ENCODE measurements at places on chromosomes 11 and 22.

GRCh38 chr11:75184757-75185425, 34.0 kb downstream of the SLCO2B1 start:
- no peak for DNase-seq

GRCh38 chr11:40118780-40119179, 1340.7 kb downstream of the LRRC4C start:
- DNase-seq, result no peak

GRCh38 chr11:92449222-92449621, 224.6 kb downstream of the FAT3 start:
- DNase-seq, result no peak

- DNase-seq, result no peak
These were observed 65.0 kb downstream of the PARVB start for GRCh38 chr22:44088976-44089570.

DNA sequence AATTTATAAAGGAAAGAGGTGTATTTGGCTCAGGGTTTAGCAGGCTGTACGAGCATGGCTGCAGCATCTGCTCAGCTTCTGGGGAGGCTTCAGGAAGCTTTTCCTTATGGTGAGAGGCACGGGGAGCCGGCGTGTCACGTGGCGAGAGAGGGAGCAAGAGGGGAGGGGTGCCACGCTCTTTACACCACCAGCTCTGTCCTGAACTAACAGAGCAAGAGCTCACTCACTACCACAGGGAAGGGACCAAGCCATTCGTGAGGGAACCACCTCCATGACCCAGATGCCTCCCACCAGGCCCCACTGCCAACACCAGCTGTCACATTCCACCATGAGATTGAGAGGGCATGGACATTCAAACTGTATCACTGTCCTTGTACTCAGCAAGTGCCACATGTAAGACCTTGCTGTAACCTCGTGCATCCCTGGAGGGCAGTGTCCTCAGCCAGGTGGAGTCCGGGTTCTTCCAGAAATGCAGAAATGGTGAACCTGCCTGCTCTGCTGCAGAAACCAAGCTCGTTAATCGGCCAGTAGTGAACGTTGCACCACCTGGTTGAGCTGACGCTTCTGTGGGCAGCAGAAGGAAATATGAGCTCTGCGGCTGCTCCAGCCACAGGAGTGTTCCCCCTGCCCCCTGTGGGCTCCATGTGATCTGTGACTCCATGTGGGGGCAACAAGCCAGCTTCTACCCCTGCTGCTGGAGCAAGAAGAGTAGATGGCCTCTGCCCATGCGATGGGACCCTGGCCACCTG, 368.6 kb downstream of the TBC1D22A start:
- no peak for DNase-seq

DNA sequence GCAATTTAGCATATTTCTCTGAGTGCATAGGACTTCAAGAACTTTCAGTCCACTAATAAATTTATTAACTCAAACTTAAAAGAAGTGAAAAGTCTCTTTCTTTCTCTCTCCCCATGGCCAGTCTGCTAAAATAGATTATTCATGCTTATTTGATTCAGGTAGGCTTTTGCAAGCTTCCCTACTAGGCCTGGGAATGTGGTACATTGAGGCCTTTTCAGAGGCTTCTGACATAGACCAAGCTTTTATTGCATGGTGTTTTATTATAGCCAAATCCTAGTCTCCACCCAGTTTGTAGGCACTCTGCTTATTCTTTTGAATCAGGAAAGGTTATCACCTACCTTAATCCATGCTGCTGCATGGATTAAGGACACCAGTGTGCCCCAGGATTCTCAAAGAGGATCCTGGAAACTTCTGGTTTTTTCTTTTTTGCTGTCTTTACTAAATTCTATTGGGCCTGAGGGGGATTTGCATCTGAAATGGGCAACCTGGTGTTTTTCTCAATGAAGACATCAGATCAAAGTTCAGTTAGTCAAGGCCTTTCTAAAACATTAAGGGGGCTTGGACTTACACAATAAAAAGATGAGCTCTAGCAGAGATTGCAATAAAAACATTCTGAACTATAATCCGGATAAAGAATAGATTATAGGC, 92.2 kb downstream of the ELP4 start:
- no peak for DNase-seq

DNA sequence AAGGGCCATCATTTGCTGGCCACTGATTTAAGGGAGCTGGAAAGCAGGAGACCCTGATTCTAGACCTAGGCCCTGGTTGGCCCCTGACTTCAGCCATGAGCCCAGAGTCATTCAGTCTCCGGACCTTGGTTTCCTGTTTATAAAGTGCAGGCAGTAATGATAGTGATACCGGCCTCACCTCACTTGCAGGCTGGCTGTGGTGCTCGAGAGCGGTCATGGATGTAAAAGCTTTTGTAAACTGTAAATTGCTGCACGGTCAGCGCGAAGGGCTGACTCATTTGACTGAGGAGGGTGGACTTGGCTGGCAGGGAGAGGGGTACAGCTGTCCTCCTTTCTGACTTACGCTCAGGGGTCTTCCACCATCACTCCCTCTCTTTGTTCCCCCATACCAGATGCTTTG, 37.4 kb downstream of the FBLN1 start:
- no peak for DNase-seq

DNA sequence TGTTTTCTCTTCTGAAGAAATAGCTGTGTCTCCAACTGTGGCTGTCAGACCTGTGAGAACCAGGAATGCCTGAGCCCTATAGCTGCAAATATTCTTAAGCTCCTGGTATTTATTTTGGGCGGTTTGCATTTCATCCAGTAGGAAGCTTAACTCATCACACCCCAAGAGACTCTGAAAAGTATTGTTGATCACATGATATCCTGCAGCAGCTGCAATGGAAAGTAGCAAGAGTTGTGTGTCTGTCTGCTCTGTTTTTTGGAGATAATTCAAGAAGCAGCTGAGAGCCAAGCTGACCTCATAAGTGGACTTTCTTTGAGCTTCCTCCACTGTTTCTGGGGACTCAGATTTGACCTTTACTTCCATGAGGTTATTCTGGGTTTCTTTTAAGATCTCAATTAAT, 36.4 kb upstream of the MRPL17 start:
- no peak for DNase-seq

- no peak for DNase-seq
These were observed 148.7 kb upstream of the ISX start for GRCh38 chr22:34917239-34917638.

- no peak for DNase-seq
These were observed 46.2 kb upstream of the CSTF3 start for GRCh38 chr11:33207408-33207985.

GRCh38 chr11:118084247-118084646, 2.5 kb downstream of the SMIM35 start:
- DNase-seq, result no peak

- DNase-seq, result no peak
These were observed 440.1 kb upstream of the CCDC90B start for GRCh38 chr11:83726316-83726715.

DNA sequence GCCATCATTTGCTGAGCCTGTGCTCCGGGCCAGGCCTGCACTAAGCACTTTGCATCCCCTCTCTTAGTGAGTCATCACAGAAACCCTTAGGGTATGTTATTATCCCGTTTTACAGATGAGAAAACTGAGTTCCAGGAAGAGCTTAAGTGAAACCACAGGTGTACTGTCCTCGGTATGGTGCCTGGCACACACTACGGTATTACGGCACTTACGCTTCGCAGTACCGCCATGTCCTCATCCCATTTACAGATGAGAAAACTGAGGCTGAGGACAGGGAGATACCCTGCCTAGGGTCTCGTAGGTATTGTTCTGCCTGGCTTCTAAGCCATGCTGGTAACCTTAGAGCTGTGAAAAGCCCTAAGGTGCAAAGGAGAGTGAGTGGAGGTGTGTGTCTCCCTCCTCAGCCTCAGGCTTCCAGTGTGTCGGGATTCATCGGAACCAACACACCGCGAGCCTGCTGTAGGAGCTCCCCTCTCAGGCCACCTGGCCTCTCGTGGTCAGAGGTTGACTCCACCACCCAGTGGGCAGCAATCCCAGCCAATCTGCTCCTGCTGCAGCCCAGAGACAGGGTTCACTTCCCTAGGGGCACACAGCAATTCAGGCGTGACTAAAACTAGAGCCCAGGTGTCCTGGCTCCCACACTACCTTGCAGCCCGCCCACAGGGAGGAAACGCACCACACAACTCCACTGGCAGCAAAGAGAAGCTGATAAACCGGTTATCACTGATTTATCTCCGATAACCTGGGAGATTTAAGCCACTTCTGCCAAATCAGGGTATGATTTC, 39.6 kb upstream of the HMOX1 start:
- no peak for DNase-seq

DNA sequence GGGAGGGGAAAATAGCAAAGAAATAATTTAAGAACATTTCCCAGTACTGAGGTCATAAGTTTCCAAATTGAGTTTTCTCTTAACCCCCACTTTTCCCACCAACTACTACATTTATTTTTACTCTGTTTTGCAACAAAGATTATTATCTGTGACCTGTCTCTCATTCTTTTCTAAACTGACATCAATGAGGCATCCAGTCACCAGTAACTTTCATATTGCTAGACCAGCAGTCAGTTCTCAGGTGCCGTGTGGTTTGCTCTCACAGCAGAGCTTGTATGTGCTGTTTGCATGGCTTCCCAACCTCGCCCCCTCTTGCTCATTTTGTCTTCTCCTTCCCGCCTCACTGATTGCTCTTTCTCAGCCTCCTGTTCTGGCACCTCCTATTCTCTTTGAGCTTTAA, 1091.3 kb downstream of the TBC1D22A start:
- DNase-seq, result no peak

GRCh38 chr11:76678321-76678720, 7.8 kb upstream of the LRRC32 start:
- DNase-seq, result no peak

DNA sequence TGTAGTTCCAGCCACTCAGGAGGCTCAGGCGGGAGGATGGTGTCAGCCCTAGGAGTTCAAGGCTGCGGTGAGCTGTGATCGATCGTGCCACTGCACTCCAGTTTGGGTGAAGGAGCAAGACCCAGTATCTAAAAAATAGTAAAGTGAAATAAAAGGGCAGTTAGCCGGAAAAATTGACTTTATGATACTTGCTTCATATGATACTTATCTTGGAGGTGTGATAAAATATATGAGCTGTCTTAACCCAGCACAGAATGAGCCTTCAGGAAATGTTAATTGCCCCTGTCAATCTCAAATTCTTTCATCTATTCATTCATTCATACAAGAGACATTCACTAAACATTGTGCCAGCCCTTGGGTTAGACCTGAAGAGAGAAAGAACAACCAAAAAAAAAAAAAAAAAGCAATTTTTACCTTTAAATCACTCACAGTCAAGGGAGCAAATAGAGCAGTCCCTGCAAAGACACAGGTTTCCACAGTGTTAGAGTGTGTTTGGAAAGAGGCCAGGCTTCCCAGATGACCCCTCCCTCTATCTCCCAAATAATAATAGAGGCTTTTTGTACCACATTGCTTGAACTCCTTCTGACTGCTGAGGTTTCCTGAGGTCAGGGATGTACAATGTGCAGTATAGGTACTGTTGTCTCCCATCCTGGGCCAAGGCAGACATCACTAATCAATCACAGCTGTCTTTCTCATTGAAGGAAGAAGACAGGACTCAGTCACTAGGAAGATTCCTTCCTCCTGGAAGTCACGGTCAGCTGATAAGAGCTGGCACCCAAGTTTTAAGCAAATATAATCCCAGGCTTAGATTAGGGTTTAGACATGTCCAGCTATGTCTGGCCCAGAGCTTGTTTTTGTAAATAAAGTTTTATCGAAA, 454.6 kb downstream of the MIAT start:
- no peak for DNase-seq

DNA sequence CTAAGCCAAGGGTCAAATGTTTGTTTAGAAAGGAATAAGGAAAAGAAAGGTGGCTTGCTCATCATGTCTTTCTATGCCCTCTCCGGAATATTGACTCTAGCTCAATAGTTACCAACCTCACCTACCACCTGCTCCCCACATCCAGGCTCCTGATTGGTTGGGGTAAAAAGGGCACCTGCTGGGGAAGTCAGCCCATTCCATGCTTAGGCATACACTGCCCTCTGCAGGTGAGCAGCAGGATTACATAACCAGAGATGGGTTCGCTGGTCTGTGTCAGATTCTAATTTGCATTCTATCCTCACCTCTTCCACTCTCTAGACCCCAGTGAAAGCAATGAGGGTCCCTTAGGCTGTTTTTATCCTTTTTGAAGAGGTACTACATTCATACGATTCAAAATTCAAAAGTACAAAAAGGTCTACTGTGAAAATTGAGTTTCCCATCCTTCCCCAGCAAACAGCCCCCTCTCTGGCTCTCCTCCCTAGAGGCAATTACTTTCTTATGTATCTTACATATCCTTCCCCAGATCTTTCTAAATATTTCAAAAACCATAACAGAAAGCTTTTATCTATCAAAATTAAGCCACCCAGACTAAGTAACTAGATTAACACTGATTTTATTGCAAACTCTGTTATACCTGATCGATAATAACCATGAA, 98.0 kb upstream of the ASPHD2 start:
- peak; percentile 42 for DNase-seq

- no peak for DNase-seq
These were observed 49.8 kb downstream of the APIP start for GRCh38 chr11:34866375-34866774.

DNA sequence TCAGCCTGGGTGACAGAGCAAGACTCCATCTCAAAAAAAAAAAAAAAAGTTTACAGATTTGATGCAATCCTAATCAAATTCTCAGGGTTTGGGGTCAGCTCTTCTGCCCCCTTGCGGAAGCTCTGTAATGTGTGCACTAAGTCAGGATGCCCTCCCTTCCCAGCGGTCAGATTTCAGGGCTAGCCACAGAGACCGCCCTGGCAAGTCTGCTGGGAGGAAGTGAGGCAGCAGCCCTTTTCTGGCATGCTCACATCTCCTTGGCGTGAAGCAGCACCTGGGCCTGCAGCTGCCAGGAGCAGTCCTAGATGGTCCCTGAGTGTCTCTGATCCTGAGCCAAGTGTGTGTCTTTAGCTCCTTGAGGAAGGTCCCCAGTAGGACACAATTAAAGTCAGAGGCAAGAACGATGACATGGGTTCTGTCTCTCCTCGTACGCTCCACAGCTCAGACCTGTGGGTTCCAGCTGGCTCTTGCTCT, 10.9 kb upstream of the APOBEC3C start:
- peak; percentile 59 for DNase-seq

DNA sequence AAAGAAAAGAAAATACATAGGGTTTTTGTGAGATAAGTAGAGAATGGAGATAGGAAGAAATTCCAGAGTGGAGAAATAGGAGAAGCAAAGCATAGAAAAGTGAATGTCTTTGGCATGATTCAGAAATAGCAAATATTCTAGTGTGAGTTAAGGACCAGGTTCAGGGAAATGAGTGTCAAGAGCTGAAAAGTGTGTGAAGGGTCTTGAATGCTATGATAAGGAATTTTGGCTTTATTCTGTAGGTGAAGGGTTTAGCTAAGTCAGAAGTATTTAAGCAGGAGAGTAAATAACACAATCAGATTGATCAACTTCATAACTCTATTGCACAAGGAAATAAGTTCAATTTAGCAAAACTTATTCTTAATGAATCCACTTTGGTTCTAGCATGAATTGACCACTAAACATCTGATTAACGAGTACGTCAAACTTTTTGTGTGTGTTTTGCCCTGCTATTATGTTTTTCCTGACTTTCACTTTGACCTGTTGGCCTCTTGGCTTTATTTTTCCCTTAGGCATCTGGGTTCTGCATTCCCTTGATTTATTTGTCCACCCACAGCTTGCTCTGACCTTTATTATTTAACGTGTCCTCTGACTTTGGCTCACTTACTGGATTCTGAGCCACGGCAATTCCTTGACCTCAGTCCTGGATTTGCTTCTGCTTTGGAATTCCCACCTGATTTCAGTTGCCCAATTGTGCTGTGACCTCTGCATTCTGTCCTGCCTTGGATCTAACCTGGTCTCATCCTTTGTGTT, 11.9 kb upstream of the TMEM218 start:
- DNase-seq, result no peak

GRCh38 chr22:49838771-49839717, 11.4 kb upstream of the BRD1 start:
- DNase-seq, result peak; percentile 93

All from stimulated activated CD4-positive, alpha-beta T cell treated with anti-CD3 and anti-CD28 coated beads, Interleukin-4, amount 100 ng/mL, for 4 hours (primary cell).